Endothelial cell of coronary artery (primary cell): ENCODE measurements at places on chromosomes 7 and 10. TPM values are rescaled to one million over a fixed set of nuclear protein-coding genes. Genes with fewer than 3 reads are reported as not detected.

Gene CACNB2
- not detected in 2 replicates for total RNA-seq

Gene TMEM229A
- total RNA-seq, result not detected in 2 replicates

Gene VAX1
- total RNA-seq, result not detected in 2 replicates

Gene CFTR
- total RNA-seq, result not detected in 2 replicates

Gene SPDYE9
- not detected in 2 replicates for total RNA-seq

Gene CYP3A4
- total RNA-seq, result not detected in 2 replicates

Gene DNAH11
- total RNA-seq, result 0.63 and 3.3 TPM in 2 replicates
